NCI-H226 (cell line): ENCODE measurements at places on chromosomes 7 and 10.
A peak's percentile ranks its signal among the peaks of the same experiment; 100 is the strongest.

DNA sequence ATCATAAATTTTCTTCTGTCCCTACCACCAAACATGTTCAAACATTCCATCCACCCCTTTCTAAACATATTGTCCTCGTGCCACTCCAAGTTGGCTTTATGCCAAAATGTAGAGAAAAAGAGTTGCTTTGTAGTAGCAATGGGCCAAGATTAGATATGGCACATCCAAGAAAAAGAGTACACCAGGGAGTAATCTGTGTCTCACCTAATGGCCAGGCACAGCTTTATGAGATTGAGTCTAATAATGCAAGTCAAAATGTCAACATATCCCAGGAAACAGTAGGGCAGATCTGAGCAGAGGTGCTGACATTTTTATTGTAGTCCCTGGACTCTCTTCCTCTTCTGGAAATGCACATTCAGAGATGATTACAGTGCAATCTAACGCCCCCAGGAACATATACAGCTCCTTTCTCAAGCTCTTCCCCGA, 5.7 kb upstream of the OR6V1 start:
- DNase-seq, result no peak

DNA sequence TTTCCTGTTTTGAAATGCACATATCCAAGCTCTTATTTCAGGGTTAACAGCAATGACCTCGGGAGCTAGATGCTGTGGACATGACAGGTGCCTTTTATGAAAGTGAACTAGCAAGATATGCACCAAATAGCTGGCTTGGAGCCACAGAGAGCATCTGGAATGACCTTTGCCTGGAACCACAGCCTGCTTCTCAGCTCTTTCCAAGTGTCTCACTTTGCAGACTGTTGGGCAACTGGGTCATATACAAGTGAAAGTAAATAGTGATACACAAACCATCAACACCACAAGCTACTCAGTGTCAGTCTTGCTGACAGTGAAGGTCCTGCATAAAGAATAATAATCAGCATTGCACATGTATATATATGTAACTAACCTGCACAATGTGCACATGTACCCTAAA, 183.5 kb downstream of the RNF133 start:
- DNase-seq, result no peak

DNA sequence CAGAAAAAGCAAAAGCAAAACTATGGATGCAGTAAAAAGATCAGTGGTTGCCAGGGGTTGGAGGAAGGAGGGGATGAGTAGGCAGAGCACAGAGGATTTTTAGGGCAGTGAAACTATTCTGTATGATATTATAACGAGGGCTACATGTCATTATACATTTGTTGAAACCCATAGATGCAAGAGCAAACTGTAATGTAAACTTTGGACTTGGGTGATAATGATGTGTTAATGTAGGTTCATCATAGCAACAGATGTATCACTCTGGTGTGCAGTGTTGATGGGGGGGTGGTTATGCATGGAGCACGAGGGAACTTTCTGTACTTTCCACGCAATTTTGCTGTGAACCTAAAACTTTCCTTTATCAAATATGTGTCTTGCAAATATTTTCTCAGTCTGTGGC, 23.2 kb downstream of the SLK start:
- DNase-seq, result no peak

DNA sequence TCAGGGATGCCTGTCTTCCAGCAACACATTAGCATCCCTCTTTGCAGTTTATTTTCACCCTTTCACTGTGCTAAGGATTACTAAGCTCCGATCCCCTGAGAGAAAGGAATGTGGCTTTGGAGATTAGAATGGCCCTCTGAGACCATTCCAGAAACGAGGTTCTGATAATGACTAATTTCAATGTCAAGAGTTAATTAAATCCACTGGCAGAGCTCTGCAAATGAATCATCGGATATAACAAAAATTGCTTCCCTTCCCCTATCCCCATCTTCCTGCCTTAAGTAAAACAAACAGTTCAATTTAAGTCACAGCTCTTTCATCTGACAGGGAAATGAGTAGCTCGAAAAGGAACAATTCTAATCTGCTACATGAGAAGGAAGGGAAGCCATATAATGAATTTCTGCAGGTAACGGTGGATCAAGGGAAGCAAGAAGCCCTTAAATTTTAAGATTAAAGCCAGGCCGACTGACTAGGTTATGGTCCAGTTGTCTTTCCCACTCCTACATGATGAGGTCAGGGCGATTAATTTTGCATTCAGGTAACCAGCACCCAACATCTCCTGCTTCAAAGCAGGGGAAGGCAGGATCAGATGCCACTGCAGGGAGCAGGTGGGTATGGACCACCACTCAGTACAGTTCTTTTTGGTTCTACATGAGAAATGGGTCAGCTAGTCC, 50.5 kb downstream of the MALSU1 start:
- DNase-seq, result peak; percentile 80

DNA sequence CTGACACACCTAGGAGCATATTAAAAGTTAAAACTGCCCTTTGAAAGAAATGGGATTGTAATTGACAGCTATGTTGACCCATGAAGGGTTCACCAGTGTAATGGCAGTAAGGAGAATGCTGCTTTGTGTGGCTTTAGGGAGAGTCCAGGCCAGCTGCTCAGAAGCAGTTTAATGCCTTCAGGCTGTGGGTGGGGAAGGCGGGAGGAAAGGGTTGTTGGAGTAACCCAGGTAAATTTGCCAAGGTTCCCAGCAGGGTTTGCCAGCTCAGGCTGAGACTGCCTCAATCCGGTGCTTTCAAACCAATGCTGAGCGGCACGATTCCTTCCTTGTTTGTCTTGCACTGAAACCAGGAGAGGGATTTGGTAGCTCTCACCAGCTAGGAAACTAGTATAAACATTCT, 637.2 kb downstream of the INHBA start:
- DNase-seq, result no peak

- peak; percentile 93 for DNase-seq
Observed at GRCh38 chr7:85489498-85489897, 302.6 kb upstream of the SEMA3D start.

- no peak for DNase-seq
Observed at GRCh38 chr10:47319784-47320183, 2.5 kb upstream of the GDF2 start.

- no peak for DNase-seq
Observed at GRCh38 chr10:128664729-128665128, 538.5 kb upstream of the MKI67 start.

DNA sequence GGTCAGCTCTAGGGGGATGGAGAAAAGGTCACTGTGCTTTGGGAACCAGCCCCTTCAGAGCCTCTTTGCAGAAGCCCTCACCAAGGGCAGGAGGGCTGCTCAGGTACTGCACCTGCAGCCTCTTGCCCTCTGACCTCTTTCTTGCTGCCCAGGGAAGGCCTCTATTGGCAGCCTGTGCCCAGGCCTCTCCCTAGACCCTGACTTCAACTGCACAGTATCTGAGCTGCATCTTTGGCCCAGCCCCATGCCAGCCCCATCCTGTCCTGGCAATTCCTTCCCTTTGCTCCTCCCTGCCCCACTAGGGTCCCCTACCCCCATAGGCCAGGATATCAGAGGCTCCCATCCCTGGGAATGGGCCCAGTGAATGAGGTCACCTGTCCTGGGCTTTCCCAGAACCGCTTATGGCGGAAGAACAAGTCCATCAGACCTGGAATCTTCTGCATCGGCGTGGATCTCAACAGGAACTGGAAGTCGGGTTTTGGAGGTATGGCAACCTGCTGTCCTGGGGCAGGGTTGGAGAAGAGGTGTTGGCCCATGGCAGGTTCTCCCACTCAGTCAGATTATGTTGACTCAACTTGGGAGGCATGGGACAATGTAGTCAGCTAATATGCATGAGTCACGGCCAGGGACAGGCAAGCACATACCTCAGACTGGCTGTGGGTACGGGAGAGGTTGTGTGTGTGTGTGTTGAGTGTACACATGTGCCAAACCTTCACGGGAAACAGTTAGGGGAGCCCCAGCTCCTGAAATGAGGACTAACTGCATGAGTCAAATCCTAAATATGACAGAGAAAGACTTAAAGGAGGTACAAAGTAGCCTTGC, 17.1 kb upstream of the CPA1 start:
- DNase-seq, result peak; percentile 96

- DNase-seq, result no peak
Observed at GRCh38 chr10:71752391-71753090, 20.8 kb downstream of the VSIR start.

- no peak for DNase-seq
Observed at GRCh38 chr7:84190016-84190705, 4.4 kb downstream of the SEMA3A start.

DNA sequence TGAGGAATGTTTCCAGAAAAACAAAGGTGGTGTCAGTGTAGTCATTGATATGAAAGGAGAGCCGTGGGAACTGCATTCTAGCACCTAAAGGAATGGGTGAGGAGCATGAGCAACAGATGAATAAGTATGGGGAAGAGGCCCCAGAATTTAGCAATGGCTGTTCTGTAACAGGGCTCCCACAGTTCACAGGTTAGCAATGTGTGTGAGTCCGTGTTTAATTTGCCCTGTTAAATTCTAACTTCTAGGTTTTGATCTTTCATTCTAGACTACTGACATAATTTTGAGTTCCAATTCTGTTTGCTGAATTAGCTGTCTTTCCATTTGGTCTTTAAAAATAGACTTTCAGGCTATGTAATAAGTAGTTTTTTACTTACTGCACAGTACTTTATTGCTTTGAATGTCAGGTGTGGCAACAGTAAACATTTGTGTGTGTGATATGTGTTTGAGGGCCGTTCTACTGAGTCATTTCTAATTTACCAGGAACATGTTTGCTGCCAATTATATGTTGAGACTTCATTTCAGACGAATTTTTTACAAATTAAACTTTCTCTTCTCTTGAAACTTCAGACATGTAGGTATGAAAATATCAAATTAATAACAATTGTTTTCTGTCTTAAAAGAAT, 8.8 kb downstream of the STK17A start:
- peak; percentile 58 for DNase-seq

- peak; percentile 27 for DNase-seq
Observed at GRCh38 chr10:102068216-102068615, 3.1 kb downstream of the HPS6 start.

DNA sequence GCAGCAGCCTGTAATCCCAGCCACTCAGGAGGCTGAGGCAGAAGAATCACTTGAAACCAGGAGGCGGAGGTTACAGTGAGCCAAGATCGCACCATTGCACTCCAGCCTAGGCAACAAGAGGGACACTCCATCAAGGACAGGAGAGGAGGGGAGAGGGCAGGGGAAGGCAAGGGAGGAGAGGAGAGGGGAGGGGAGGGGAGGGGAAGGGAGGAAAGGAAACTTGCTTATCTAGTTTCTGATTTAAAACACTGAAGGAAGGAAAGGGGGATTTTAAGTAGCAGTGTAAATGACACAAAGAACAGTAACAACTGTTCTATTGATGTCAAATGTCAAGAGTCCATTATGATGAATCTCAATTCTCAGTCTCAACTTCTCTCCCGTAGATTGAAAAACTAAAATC, 43.7 kb downstream of the SRPK2 start:
- no peak for DNase-seq

- no peak for DNase-seq
Observed at GRCh38 chr10:78831461-78831860, 237.3 kb upstream of the ZMIZ1 start.

DNA sequence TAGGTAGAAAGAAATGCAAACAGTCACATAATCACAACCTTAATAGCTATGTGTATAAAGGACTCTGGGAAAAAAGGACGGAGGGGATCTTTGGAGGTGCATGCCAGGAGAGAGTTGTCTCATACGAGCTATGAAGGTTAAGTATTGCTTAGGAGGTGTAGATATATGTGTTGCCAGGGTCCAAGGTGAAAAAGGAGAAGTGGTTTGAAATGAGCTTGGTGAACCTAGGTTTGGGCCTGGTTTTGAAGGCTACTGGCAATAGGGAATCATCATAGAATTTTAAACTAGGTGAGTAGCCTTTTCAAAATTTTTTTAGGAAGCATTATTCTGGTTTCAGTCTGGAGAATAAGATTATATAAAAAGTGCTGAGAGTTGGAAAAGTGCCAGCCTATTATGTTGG, 336.8 kb downstream of the AUTS2 start:
- DNase-seq, result no peak

- DNase-seq, result no peak
Observed at GRCh38 chr7:1193593-1194424, 33.8 kb upstream of the ZFAND2A start.

DNA sequence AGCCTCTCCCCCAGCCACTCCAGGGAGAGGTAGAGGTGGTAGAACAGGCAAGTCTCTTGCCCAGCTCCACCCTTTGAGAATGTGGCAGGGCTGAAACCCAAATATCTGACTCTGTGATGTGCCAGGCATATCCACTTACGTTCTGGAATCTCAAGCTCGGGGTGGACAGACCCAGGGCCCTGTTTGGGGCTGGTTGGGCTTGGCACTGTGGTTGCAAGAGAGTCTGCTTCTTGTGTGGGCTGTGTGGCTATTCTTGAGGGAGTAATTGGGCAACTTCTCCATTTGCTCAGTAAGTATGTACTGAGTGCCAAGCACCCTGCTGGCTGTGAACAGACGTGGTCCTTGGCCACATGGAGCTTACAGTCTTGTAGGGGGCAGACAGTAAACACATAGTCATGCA, 4.7 kb downstream of the UBTD1 start:
- no peak for DNase-seq

DNA sequence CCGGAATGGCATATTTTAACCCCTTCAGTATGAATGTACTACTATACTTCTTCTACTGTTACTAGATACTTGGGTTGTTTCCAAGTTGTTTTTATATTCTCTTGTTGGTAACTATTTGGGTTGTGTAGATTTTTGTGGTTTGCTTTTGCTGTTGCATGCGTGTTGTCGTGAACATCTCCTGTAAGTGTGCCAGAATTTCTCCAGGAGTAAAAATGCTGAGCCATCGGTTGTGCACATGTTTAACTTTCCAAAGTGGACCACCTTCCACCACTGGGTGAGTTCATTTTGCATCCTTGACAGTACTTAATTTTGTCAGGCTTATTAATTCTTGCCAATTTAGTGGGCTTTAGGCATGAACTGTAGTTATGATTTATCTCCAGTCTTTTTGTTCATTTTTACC, 47.9 kb downstream of the CSGALNACT2 start:
- no peak for DNase-seq

- DNase-seq, result no peak
Observed at GRCh38 chr10:120833222-120833928, 17.8 kb upstream of the WDR11 start.

DNA sequence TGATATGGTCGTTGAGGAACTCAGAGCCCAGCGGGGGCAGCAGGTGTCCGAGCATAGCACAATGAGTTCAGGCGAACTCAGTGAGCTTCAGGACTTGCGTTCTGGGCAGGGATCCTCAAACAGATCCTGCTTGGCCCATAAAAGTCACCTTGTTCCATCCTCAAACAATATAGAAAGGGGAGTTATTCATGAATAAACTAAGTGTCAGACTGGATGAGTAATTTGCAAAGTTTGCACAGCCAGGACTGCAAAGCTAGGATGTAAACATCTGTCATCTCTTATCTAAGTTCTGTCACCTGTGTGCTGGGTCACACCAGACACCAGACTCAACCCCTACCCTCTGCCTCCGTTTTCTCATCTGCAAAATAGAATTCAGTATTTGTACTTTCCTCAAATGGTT, 58.0 kb upstream of the PFKP start:
- no peak for DNase-seq

DNA sequence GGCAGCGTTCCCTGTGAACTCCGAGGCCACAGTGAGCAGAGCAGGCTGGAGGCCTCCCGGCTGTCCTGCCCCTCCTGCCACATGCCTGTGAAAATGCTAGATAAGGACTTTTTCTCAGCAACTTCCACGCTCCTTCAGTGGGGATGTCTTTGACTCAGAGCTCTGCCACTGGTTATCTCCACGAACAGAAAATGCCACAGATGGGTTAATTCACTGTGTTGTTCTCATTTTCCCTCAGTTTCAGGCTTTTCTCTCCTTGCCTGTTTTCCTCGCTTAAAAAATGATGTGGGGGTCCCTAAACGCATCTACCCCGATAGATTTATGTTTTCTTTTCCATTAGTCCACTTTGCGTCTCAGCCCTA, 51.3 kb downstream of the IKZF1 start:
- DNase-seq, result no peak
